ENCODE measurements at places on chromosomes 5 and 9. TPM values are rescaled to one million over a fixed set of nuclear protein-coding genes. Genes with fewer than 3 reads are reported as not detected.
A peak's percentile ranks its signal among the peaks of the same experiment; 100 is the strongest.

- peak overlapping the region; percentile 98 for H3K27ac ChIP-seq
- no peak for DNase-seq
- H3K36me3 ChIP-seq: no peaks in the 10 kb centered on the region
Observed at GRCh38 chr9:131398204-131398603, 4.3 kb downstream of the PRRC2B start.

GRCh38 chr9:104802110-104802509 lies 38.2 kb downstream of the NIPSNAP3B start:
- no peaks in the 10 kb centered on the region for H3K27me3 ChIP-seq
- no peak for DNase-seq
- H3K27ac ChIP-seq: no peak overlapping the region
- H3K36me3 ChIP-seq: peaks cover 92% of the 10 kb centered on the region
- H3K4me3 ChIP-seq: no peak overlapping the region
- no peaks in the 10 kb centered on the region for H3K4me1 ChIP-seq

GRCh38 chr9:131621551-131622358 lies 76.4 kb downstream of the PRRT1B start:
- no peak overlapping the region for H3K27ac ChIP-seq
- H3K4me1 ChIP-seq: peaks cover 4% of the 10 kb centered on the region
- H3K36me3 ChIP-seq: peaks cover 43% of the 10 kb centered on the region
- H3K27me3 ChIP-seq: no peaks in the 10 kb centered on the region

DNA sequence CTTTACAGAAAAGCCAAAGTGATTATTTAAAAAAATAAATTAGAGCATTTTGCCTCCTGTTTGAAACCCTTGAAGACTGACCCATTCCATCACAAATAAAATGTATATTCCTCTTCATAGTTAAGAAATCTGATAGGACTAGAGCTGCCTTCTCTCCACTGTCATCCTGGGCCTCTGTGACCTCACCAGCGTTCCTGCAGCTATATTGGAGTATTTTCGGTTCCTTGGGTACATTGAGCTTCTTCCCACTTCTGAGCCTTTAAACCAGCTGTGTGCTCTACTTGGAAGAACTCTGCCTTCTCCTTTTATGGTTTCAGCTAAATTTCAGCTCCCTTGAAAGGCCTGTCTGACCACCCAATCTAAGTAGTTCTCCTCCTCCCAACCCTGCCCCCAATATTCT lies 99.1 kb upstream of the ABCA1 start:
- no peak overlapping the region for H3K27ac ChIP-seq
- H3K4me3 ChIP-seq: no peak overlapping the region
- no peaks in the 10 kb centered on the region for H3K4me1 ChIP-seq
- DNase-seq: no peak
- H3K27me3 ChIP-seq: no peaks in the 10 kb centered on the region
- no peaks in the 10 kb centered on the region for H3K36me3 ChIP-seq

DNA sequence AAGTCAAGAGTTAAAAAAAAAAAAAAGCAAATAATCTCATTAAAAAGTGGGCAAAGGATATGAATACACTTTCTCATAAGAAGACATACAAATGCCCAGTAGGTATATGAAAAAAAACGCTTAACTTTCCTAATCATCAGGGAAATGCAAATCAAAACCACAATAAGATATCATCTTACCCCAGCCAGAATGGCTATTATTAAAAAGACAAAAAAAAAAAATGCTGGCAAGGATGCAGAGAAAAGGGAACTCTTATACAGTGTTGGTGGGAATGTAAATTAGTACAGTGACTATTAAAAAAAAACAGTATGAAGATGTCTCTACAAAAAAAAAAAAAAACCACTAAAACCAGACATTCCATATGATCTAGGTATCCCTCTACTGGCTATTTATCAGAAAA lies 79.4 kb downstream of the LPAR1 start:
- H3K27me3 ChIP-seq: no peaks in the 10 kb centered on the region
- no peak for DNase-seq
- H3K27ac ChIP-seq: no peak overlapping the region
- H3K4me1 ChIP-seq: no peaks in the 10 kb centered on the region
- H3K4me3 ChIP-seq: no peak overlapping the region

DNA sequence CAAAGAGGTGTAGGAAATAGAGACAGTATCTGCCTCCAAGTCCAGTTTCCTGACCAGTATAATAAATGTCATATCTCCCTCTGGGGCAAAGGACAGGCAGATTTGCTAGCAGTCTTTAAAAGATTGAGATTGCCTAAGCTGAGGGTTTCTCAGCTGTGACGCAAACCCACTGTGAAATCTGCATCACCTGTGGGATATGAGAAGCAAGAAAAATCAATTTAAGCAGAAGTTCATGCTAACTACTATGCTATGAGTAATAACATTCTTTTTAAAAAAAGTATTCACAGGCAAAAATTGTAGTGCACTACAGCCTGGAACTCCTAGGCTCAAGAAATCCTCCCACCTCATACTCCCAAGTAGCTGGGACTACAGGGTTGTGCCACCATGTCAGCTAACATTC lies 168.1 kb upstream of the POC5 start:
- DNase-seq: no peak
- no peaks in the 10 kb centered on the region for H3K27me3 ChIP-seq
- H3K27ac ChIP-seq: no peak overlapping the region
- no peaks in the 10 kb centered on the region for H3K36me3 ChIP-seq
- no peak overlapping the region for H3K4me3 ChIP-seq

DNA sequence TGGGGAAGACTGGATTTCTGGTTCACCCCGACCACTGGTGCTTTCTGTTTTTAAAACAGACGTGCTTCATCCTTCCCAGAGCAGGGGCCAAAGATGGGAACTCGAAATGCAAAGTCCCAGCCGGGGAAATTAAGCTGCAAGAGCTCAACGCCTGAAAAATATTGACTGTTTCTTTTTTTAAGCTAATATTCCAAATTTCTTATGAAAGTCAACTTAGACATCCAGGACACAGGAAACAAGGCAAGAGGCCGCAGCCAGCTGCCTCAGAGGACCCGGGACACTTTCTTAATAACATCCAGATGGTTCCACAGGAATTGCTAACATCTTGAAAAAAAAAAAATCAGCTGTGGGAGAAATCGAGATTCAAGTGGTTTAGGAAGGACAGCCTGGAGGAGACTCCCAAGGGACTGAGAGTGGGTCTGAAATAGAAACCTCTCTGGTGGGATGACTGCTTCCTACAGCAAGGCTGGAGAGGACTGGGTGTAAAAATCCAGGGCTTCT lies 144.9 kb downstream of the FGF1 start:
- H3K4me3 ChIP-seq: no peak overlapping the region
- H3K27ac ChIP-seq: peak overlapping the region; percentile 72
- DNase-seq: peak; percentile 64
- H3K4me1 ChIP-seq: peaks cover 38% of the 10 kb centered on the region

GRCh38 chr5:80296121-80296520 lies 23.7 kb upstream of the SPZ1 start:
- H3K4me3 ChIP-seq: no peak overlapping the region
- DNase-seq: no peak
- no peaks in the 10 kb centered on the region for H3K4me1 ChIP-seq
- no peaks in the 10 kb centered on the region for H3K27me3 ChIP-seq
- H3K27ac ChIP-seq: no peak overlapping the region
- no peaks in the 10 kb centered on the region for H3K36me3 ChIP-seq

DNA sequence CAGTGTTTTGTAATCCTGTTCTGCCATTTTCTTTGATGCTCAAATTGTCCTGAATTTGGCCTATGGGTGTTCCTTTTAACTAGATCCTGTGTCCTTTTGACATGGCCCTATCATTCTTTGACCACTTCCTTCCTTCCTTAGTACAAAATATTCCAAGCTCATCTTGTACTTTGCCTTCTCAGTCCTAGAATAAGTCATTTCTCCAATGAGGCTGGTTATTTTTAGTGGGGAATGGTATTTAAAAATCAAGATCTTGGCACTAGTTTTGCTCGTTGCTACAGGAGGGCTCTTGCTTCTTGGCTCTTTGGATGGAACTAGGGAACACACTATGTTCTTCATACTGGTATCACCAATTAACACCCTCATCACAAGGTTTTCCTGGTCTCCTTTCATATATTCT lies 108.1 kb downstream of the UNC13B start:
- no peaks in the 10 kb centered on the region for H3K36me3 ChIP-seq
- no peaks in the 10 kb centered on the region for H3K27me3 ChIP-seq
- no peaks in the 10 kb centered on the region for H3K4me1 ChIP-seq
- H3K4me3 ChIP-seq: no peak overlapping the region
- no peak overlapping the region for H3K27ac ChIP-seq
- no peak for DNase-seq

GARIN3 gene
- total RNA-seq: not detected

ANGPTL2 gene
- 55.8 TPM for total RNA-seq

FOXD4L3 gene
- not detected for total RNA-seq

RASGRF2 gene
- 3.5 TPM for total RNA-seq

PCDHGB7 gene
- total RNA-seq: 10.5 TPM
